ENCODE measurements at places on chromosomes 1 and 21.

DNA sequence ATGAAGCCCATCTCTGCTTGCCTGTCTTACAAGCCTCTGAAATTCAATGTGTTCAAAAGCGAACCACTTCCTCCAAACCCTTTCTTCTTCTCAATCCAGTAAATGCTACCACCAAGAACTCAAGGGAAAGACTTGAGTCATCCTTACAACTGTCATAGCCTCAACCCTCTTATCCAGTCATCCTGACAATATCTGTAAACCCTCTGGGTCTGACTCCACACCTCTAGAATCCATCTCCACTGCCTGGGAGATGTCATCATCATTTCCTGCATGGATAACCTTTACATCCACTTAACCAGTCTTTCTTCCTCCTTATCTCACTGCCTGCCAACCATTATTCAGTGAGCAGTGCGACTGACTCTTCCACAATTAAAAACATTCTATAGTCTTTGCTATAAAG, 441.1 kb downstream of the SETD4 start:
- no peak for DNase-seq

GRCh38 chr1:171226747-171227370, 21.4 kb upstream of the FMO1 start:
- DNase-seq = peak; percentile 63

GRCh38 chr1:41735631-41736260, 183.0 kb downstream of the HIVEP3 start:
- no peak for DNase-seq

- DNase-seq = peak; percentile 98
Measured at GRCh38 chr1:109161858-109162606, 48.1 kb downstream of the ELAPOR1 start.

DNA sequence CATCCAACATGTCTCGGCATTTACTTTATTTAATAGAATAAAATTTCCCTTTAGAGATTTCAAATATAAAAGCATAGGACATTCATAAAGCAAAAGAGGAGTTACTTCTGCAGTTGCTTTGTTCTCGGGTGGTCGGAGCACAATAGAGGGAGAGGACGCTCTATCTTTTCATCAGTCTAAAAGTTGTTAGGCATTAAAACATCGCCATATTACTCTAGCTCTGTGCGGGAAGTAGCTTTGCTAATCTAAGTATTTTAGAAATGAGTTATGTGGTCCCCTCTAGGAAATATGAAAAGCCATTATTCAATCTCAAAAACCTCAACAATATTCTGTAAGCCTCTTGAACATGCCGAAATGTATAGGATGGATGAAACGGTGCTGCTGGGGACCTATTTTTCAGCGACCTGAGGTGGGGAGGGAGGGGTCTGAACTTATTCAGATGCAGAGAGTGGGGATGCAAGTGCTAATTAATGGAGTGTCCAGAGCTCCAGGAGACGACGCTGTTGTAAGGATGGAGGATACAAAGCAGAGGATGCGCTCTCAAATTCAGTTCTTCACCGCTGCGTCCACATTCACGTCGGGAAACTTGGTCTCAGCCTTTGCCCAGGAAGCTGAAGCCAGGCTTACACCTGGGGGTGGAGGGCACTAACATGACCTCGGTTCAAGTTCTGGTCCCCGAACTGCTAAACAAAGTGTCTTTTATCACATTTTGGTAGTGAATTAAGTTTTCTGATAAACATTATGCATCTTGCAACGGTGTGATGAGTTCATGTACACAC, 6.3 kb downstream of the CDKN2C start:
- DNase-seq = no peak

DNA sequence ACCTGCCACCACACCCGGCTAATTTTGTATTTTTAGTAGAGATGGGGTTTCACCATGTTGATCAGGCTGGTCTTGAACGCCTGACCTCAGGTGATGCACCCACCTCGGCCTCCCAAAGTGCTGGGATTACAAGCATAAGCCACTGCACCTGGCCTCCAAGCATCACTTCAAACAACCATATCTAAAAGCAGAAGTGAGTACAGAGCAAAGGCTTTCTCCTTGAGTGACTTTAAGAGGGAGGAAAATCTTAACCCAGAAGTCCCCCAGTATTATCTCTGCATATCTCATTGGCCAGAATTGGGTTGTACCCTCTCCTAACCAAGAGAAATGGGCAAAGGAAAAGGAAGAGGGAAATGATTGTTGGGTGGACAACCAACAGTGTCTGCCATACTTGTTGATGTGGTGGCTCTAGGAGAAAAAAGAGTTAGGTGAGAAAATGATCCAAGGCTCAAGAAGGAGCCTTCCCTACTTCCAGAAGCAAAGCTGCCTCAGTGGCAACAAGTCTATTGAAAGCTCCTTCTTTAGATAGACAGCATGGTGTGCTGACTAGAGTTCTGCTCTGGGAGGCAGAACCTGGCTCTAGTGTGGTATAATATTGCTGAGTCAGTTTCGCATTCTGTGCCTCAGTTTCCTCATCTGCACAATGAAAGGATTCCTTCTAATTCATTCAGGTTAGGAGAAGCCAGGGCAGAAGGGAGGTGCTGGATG, 16.8 kb upstream of the FOXE3 start:
- DNase-seq = no peak

DNA sequence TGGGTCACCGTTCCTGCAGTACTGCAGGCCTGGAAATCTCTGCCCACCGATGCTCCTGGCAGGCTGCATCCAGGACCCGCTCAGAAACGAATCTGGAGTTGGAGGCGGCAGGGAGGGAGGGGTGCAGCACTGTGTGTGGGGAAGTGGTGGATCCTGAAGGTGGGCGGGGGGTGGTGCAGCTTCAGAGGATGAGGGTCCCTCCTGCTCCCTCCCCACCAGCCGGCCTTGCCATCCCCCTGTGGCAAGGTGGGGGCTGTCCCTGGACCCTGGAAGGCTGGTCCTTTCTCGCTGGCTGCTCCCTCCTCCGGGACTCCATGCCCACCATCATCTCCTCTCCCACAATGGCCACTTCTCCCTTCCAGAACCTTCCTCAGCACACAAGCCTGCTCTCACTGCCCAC, 60.4 kb downstream of the B3GALT5 start:
- DNase-seq = no peak

DNA sequence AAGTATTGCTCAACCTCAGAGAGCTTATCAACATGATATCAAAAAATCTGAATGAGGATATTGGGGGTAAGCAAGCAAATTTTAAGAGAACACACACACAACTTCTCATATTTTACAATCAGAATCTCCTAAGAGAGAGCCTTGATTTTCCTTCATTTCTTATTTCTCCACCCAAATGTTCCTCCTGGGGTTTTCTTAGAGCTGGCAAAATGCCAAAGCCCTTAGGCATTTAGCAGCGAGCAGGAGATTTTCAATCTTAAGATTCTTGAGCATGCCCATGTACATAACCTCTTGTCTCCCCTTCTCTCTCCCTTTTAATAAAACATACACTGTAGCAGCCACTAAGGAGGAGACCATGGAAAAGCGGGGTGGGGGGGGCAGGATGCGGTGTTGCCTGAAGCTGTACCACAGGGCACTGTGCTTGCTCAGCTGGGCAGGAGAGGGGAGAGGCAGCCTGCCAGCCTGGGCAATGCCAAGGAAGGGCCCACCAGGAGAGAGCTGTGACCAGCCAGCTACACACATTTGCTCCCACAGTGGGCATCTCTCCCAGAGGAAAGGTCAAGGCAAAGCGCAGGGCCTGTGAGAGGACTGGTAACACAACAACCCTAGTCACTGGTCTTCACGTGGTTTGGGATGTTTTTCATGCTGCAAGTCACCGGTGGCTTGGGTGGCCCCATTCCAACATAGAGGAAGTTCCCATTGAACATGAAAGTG, 4.3 kb downstream of the BRINP2 start:
- DNase-seq = no peak

- no peak for DNase-seq
Measured at GRCh38 chr1:67843746-67844145, 10.5 kb upstream of the GNG12 start.

DNA sequence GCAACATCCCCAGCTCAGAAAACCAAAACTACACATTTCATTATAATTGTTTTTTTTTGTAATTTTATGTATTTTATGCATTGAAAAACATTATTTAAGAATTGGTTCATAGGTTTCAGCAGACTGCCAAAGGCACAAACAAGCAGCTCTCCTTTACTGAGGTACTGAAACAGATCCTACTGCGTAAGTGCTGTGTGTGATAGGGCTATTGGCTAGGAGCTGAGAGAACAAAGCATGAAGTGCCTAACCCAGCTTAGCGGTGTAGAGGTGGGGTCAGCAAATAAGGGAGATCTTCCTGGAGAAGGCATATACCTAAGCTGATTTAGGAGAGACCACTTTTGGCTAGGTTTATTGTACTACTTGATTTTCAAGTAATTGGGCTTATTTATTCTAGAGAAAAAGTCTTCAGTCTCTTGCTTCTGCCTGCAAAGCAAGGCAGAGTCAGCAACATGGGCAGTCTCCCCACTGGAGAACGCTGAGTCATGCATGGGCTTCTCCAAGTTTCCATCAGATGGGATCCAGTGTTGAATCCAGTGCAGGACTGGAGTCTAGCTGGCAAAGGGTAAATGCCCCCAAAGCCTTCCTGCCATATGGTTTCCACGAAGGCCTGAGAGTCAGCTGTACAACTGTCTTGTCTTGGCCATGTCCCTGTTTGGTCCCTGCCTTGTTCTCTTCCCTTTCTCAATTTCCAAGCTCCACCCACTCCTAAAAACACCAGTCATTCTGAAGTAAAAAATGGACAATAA, 18.0 kb upstream of the YTHDF2 start:
- no peak for DNase-seq

DNA sequence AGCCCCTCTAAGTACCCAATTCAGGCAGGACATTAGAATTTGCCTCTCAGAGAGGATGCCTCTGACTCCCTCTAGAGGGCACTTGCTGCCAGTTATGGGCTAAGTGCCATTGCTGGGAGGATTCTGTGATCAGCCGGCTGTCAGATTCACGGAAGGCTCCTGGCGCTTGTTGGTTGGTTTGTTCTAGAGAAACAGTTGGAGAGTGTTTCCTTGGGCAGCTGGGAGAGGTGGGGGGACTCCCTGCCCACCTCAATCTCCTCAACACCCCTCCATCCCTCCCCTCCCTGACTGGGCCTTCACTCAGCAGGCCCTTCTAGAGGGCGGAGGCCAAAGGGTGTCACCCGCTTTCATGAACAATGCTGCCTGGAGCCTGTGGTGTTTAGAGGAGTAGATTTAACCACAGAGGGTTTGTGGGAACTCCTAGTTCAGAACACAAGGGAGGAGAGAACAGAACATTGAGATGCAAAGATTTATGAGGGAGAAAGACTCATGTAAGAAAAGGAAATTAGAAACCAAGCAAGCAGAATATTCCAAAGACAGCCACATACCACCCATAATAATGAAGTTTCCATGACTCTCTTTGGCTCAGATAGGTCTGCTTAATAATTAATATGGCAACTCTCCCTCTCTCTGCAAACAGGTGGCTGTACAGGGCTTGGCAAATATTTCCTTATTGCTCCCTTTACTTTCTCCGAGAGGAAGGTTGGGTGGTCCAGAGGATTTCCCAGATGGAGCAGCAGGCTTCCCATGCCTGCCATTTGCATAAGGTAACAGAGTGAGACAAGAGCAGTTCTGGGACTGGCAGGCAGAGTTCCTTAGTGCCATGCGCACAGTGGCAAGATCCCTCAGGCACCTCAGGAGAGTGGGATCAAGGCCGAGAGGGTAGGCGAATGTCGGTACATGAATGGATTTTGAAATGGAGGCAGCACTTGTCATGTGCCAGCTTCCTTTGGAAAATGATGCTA, 30.0 kb upstream of the ACP6 start:
- DNase-seq = peak; percentile 27

- DNase-seq = peak; percentile 51
Measured at GRCh38 chr1:76901158-76901767, 34.0 kb downstream of the ST6GALNAC5 start.

DNA sequence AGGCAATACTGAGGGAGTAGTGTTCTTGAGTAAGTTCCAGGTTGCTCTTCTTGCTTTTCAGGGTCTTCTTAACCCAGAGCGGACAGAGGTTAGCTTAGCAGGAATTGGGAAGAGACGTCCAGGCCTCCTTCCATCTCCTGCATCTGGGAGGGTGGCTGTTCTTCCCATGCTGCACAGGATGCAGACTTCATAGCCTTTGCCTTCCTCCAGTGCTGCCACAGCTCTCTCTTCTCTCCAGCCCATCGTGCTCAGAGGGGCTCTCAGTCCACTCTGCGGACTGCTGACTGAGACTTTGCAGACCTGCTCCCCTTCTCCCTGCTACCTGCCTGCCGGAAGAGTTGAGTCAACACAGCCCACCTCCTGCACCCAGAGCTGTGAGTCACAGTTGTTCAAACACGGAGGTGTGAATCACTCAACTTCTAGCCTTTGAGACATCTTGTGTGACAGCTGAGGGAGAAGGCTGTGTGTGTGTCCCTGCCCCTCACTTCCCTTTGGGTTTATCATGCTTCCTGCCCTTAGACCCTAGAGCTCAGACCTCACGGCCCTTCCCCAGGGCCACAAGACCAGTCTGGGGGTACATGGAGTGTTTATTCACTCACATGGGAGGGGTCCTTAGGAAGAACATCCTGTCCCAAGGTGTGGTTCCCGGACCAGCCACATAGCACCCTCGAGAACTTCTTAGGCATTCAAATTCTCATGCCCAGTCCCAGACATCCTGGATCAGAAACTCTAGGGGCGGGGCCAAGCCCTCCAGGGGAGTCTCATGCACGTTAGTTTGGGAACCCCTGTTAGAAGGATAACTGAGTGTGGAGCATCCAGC, 158.3 kb upstream of the CACNA1E start:
- DNase-seq = no peak

DNA sequence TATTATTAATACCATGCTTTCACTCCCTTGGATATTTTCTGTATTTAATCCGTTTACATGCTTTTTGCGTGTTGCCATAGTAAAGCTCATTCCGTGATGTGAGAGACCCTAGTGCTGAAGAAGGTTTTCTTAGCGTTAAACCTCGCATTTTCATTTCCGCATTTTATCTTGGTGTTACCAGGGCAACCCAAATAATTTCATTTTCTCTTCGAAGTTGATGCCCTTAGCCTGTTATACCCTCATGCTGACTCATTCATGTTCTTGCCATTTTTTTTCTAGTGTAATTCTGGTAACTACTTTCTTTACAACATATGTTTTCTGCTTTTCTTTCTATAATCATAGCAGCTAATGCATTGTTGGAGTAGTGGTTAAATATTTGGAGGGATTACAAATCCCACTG, 37.2 kb downstream of the LRRC8C start:
- DNase-seq = peak; percentile 63

- DNase-seq = no peak
Measured at GRCh38 chr1:235779770-235780169, 86.9 kb downstream of the LYST start.

GRCh38 chr1:24294716-24295371, 24.3 kb upstream of the GRHL3 start:
- DNase-seq = no peak

Measured in AML-193 (cell line).